HuH-7.5 (cell line): ENCODE measurements at places on chromosomes 5 and 9.

DNA sequence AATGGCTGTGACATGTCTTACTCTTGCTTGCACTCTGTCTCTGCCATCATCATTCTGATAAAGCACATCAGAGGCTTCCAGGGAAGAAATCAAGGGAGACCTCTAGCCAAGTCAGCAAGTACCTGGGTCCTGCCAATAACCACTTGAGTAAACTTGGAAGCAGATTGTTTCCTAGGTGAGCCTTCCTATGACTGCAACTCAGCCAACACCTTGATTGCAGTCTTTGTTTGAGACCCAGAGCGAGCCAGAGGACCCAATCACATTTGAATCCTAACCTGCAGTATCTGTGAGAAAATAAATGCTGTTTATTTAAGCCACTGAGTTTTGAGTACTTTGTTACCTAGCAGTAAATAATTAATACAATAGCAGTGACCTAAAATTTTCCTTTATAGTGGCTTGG is 356.8 kb upstream of the CHD1 start:
- no peak for DNase-seq

GRCh38 chr5:52740007-52740406 is 47.7 kb upstream of the ITGA1 start:
- DNase-seq: no peak

GRCh38 chr5:80399526-80400239 is 8.2 kb upstream of the ZFYVE16 start:
- DNase-seq: no peak

DNA sequence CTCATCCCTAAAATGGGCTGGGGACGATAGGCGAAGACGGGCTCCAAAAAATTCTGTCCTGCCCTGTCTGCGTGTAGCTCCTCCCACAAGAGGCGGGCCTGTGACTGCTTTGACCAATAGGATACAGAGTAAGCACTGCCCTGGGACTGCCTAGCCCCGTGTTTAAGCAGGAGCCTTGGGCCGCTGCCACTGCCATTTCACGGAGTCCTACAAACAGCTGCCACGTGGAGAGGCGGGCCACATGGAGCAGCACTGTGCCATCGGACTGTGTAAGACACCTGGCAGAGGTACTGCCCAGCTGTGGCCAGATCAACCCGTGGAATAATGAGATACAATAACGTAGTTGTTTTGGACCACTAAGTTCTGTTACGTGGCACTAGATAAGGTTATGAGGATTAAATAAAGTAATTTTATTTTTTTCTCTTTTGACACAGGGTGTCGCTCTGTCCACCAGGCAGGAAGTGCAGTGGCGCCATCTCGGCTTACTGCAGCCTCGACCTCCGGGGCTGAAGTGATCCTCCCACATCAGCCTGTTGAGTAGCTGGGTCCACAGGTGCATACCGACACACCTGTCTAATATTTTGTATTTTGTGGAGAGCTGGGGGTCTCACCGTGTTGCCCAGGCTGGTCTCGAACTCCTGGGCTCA is 87.2 kb downstream of the LMNB1 start:
- no peak for DNase-seq

DNA sequence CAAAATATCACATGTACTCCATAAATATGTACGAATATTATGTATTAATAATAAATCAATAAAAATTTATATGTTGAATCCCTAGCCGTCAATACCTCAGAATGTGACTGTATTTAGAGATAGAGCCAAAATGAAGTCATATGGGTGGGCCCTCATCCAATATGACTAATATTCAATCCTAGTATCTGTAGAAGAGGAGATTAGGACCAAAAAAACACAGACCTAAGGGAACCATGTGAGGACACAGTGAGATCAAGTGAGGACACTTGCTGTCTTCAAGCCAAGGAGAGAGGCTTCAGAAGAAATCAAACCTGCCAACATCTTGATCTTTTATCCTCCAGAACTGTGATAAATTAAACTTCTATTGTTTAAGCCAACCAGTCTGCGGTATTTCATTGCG is 3.7 kb upstream of the AMACR start:
- no peak for DNase-seq

DNA sequence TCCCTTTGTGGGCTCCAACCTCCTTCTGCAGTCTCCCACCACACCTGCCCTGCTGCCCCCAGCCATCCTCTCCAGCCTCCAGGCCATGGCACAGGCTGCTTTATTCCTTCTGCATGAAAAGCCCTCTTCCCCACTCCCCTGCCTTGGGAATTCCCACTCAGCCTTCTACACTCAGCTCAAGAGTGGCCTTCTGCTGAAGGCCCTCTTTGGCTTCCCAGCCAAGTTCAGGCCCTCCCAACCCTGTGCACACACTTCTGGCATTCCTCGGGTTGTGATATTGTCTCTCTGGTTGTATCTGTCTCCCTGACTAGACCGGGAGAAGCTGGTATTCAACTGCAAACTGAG is 5.7 kb downstream of the SHB start:
- no peak for DNase-seq

- DNase-seq: no peak
Measured at GRCh38 chr5:161676103-161676502, 9.4 kb upstream of the GABRA6 start.

DNA sequence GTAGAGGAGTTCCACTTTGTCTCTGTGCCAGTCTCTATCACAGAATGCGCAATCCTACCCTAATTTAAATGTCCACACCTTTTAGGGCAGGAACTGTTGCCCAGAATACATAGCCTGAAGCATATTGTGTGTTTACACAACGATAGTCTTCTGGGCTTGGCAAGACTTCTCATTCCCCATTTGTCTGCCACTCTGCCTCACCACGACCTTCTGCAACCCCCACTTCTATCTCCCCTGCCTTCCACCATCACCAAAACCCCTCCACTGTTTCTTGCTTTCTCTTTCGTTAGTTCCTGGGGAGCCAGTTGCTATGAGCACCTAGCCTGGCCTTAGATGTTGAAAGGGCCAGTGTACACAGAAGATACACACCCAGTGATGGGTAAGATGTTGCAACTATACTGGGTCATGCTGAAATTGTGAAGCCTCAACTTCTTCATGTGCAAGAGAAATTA is 883 bp upstream of the RNF145 start:
- peak; percentile 47 for DNase-seq

DNA sequence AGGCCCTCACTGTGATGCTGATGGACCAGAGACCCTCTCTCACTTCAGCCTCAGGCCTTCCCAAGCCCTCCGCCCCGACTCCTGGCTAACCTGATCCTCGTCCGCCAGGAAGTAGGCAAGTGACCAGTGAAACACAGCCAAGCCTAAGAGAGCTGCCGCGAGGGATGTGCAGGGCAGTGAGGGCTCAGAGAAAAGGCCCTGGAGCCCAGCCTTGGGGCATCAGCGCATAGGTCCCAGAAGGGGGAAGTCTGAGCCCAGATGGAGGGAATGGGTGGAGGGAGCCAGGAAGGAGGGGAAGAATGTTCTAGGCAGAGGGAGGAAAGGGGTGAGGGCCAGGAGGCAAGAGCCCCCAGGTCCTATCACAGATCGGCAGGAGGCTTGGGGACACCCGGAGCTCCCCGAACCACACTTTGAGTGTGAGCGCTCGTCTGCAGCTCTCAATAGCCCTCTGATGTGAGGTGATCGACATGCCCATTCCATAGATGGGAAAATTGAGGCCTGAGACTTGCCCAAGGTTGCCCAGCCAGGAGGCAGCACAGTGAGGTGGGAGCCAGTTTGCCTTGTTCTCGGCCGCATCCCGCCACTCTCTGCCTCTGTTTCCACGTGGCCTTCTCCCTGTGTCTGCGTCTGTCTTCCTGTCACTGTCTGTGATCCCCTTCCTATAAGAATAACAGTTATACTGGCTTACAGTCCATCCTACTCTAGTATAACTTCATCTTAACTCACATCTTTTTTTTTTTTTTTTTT is 20.2 kb downstream of the PLPP7 start:
- DNase-seq: no peak

- no peak for DNase-seq
Measured at GRCh38 chr5:160207061-160207460, 22.2 kb upstream of the FABP6 start.

- DNase-seq: no peak
Measured at GRCh38 chr5:28743025-28743715, 1704.8 kb upstream of the CDH9 start.

GRCh38 chr9:113381909-113382411 is 5.2 kb upstream of the HDHD3 start:
- DNase-seq: no peak

DNA sequence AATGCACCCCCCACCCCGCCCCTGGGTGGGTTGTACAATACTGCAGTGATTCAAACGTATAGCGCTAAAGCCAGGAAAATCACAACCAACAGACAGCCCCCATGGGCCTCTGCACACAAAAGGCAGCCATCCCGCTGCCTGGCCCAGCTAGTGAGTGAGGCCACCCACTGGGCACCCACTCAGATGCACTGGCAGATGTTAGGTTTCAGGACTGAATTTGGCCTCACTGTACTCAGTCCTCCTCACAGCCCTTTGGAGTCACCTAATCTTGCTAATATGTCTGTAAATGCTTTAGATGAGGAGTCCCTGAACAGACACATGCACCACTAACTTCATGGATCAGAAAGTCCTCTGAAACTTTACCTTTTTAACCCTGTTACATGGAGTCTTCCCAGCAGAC is 87.7 kb downstream of the FSTL4 start:
- no peak for DNase-seq

DNA sequence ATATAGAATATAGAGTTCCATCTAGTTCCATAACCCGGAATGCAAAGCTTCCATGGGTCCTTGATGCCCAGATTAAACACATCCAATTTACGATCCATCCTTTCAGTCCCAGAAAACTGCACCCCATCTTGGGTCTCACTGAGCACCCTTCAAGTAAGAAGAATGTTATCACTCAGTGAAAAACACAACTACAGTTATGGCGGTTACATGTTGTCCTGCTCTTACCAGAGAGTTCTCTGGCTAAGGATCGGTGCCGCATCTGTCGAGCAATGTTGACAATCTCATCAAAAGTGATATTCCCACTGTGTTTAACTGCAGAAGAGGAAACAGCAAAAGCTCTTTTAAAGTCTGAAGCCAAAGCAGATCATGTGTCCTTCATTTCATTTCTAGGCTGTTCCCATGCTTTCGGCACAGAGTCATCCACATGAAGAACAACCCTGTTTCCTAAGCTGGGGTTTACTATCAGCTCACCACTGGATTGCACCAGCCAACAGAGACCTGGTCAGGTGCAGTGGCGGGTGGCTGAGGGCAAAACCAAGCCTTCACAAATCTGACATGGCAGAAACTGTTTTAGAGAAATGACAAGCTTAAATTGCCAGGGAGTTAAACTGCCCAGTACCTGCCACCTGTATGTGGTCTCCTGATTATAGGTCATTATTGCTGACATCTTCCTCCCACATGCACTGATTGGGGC is 2.9 kb downstream of the RPL12 start:
- no peak for DNase-seq

GRCh38 chr9:98950262-98950661 is 6.6 kb downstream of the COL15A1 start:
- no peak for DNase-seq

GRCh38 chr9:127386981-127387380 is 10.0 kb upstream of the SLC2A8 start:
- no peak for DNase-seq

- DNase-seq: peak; percentile 56
Measured at GRCh38 chr5:181173420-181174342, 26.3 kb downstream of the OR2V2 start.

GRCh38 chr5:133381571-133382365 is 230.6 kb downstream of the FSTL4 start:
- no peak for DNase-seq

DNA sequence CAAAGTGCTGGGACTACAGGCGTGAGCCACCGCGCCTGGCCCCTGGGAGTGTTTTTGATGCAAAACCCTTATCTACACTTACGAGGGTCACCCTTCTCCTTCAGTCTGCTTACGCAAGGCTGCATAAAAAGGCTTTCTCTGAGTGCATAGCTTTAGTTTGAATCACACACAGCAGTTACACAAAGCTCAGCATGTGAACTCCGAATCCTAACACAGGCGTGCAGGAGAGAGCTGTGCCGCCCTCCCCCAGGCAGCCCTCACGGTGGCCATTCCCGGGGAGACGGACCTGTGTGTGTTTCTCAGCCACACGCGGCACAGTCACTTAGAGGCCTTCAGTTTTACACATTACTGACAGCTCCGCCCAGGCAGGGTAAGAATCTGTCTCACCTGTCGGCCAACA is 26.7 kb downstream of the EXD3 start:
- DNase-seq: no peak

DNA sequence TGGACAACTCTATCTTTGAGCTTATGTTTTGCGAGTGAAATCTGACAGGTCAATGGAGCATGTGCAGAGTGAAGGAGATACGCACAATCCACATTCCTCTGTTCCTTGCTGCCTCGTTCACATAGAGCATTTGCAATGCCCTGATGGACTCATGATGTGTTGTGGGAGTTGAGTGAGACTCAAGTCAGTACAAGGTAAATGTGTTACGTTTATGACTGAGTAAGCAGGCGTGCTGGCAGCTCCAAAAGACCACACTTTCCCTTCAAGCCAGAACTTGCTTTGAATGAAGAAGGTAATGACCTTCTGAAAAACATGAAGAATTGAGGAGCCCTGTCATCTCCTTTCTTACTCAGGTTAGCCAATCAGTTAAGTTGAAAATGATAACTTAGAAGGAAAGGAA is 477.8 kb downstream of the CTNND2 start:
- DNase-seq: no peak

- no peak for DNase-seq
Measured at GRCh38 chr5:28580616-28581015, 1542.2 kb upstream of the CDH9 start.

DNA sequence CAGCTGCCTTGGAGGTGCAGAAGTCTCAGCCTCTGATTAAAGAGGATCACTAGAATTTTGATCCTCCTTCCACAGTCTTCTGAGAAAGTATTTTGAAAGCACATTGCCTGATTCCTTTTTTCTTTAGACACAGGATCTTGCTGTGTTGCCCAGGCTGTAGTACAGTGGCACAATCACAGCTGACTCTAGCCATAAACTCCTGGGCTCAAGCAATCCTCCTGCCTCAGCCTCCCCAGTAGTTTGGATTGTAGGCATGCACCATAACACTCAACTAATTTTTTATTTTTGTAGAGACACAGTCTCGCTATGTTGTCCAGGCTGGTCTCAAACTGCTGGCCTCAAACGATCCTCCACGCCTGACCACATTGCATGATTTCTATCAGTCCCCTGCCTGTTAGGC is 74.5 kb downstream of the FAM78A start:
- DNase-seq: no peak

GRCh38 chr9:35816708-35817107 is 1.9 kb upstream of the HINT2 start:
- no peak for DNase-seq

GRCh38 chr9:77399964-77400363 is 222.6 kb downstream of the VPS13A start:
- DNase-seq: no peak

- DNase-seq: no peak
Measured at GRCh38 chr9:33289496-33289895, 820 bp upstream of the NFX1 start.

GRCh38 chr5:173592050-173592669 is 24.3 kb downstream of the BOD1 start:
- no peak for DNase-seq

GRCh38 chr9:124290053-124290591 is 32.4 kb downstream of the NEK6 start:
- no peak for DNase-seq

GRCh38 chr5:90351101-90351500 is 58.5 kb downstream of the CETN3 start:
- no peak for DNase-seq
